IPS DF 19.7 (cell line): ENCODE measurements at places on chromosomes 12 and 14.

DNA sequence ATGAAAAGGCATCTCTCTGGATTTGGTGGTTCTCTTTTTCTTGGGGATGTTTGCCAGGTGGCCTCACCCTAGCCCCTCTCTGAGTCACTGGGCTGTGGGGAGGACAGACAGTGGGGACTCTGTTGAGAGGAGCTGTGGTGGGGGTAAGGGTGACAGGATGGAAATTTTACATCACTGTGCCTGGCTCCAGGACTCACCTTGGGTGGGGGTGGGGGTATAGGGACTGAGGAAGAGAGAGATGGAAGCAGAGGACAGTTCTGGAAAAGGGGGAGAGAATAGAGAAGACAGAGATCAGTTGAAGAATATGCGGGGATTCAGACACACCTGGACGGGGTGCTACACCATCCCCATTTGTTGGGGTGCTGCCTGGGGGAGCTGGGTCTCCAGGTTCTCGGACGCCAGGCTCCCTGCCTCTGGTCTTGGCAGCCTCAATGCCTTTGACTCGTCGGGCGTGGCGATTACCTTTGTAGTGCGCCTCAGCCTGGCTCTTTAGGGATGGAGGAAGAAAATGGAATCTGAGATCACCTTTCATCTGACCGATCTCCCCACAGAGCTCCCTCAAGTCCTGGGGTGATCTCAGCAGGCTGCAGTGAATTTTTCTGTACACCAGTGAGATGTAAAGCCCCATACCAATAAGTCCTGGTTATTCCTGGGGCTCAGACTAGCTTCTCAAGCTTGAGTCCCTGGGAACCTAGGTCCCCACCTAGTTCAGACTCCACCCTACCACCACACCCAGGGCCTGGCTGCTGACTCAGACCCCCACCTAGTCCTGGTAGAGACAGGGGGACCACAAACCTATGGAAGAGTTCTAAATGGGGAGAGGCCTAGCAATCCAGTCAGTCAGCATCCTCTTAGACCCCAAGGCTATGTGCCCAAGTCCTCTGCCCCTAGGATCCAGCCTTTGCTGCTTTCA lies 9.6 kb upstream of the GPR84 start:
- no peak for DNase-seq

GRCh38 chr14:89227496-89227836 lies 189.6 kb downstream of the FOXN3 start:
- no peak for DNase-seq

GRCh38 chr14:76643887-76644286 lies 117.4 kb upstream of the VASH1 start:
- no peak for DNase-seq

- no peak for DNase-seq
Measured at GRCh38 chr12:69816082-69816481, 8.9 kb upstream of the MYRFL start.

- no peak for DNase-seq
Measured at GRCh38 chr14:78278464-78279250, 108.5 kb downstream of the NRXN3 start.

DNA sequence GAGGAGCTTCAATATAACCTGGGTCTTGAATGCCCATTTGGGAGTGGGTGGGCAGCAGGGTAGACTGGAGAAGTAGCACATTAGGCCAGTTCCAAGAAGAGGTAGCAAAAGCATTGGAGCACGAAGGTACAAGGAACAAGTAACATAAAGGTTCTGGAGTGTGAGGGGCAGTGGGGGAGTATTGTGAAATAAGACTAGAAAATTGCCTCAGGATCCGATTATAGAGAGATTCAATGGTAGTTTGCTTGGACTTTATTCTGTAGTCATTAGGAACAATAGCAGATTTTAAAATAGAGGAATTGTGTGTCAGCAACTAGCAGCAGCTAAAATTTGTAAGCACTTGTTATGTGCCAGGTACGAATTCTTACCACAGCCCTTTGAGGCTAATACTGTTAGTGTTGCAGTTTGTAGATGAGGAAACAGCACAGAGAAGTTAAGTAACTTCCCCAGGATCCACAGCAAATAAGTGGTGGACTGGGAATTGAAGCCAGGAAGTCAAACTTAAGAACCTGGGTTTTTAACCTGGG lies 61.8 kb downstream of the PPFIBP1 start:
- no peak for DNase-seq

DNA sequence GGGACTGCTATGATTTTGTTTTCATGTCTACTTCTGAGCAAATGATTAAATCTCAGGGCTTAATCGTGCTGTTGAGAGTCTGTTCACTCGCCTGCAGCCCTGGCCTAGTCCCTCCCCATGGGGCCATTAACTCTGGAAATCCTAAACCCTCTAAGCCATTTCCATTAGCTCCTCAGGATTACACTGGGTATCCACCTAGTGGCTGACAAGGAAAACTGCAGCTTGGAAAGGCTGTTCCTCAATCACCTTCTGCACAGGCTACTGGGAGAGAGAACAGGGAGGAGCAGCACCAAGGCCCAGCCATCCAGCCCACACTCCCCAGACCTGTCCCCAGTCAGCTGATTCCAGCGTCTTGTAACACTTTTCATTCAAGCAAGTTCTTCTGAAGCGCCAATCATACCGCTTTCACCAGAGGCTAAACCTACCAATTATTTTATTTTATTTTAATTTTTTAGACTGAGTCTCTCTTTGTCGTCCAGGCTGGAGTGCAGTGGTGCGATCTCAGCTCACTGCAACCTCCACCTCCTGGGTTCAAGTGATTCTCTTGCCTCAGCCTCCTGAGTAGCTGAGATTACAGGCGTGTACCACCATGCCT lies 48.7 kb downstream of the NEUROD4 start:
- DNase-seq = peak; percentile 73

GRCh38 chr14:65042296-65042695 lies 55.6 kb downstream of the FNTB start:
- no peak for DNase-seq

DNA sequence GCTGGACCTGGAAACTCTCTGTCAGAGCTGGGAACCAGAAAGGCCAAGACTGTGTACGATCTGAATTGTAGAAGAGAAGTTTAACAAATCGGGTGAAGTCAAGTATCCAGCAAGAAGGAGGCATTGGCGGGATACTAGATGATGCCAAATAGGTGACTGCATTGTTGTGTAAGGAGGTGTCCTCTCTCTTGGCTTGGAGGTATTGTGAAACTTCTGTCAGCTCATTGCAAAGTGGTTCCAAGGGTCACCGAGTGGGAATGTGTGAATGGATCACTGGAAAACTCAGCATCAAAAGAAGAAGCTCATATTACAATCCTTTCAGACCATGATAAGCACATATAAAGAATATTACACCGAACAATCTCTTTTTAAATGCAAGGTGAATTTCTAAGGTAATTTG lies 11.7 kb downstream of the NAV3 start:
- no peak for DNase-seq

GRCh38 chr14:103801459-103801858 lies 45.9 kb downstream of the PPP1R13B start:
- no peak for DNase-seq

- no peak for DNase-seq
Measured at GRCh38 chr12:91565246-91565645, 382.6 kb upstream of the DCN start.

DNA sequence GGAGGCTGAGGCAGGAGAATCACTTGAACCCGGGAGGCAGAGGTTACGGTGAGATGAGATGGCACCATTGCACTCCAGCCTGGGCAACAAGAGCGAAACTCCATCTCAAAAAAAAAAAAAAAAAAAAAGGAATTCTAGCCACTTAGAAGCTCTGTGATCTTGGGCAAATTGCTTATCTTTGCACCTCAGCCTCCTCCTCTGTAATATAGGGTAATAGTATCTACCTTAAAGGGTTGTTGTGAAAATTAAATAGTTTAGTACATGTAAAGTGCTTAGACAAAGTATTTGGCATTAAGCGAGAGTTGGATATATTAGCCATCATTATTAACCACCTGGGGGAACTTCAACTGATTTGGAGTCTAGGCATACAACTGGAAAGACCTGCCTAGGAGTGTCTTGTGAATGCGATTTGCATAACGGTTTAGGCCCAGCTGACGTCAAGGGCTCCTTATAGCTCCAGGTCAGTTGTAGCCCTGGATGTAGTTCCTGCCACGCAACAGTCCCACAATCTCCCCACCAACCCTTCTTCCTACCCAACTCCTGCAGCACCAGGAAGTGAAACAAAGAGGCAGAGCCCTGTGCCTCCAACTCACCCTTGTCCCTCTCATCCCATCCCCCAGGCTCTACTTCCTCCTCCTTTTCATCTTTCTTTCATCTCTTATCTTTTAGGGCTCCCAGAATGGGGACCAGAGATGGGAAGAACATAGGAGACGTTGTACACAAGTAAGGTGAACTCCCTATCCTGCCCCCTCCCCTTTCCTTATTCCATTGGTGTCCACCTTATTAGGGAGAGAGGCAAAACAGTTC lies 2.1 kb upstream of the IL23A start:
- no peak for DNase-seq

GRCh38 chr12:123727878-123728277 lies 15.7 kb downstream of the ATP6V0A2 start:
- DNase-seq = no peak

GRCh38 chr12:89167986-89168385 lies 184.3 kb downstream of the DUSP6 start:
- no peak for DNase-seq

DNA sequence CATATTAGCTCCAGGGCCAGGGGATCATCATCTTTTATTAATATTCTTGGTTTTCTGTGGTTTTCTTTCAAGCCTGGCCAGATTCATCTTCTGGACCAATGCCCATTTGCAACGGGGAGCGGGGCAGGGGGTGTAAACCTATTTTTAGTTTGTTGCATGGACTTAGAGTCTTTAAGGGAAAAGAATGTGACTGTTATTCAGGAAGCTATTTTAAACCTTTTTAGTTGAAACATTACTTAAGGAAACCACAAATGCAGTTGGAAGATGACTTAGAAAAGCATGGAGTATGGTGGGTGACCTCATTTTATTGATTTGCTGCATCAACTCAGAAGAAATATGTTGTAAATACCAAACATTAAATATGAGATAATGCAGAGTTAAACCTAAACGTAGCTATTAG lies 368.4 kb upstream of the E2F7 start:
- DNase-seq = no peak

GRCh38 chr12:94618995-94619695 lies 31.2 kb downstream of the TMCC3 start:
- no peak for DNase-seq

DNA sequence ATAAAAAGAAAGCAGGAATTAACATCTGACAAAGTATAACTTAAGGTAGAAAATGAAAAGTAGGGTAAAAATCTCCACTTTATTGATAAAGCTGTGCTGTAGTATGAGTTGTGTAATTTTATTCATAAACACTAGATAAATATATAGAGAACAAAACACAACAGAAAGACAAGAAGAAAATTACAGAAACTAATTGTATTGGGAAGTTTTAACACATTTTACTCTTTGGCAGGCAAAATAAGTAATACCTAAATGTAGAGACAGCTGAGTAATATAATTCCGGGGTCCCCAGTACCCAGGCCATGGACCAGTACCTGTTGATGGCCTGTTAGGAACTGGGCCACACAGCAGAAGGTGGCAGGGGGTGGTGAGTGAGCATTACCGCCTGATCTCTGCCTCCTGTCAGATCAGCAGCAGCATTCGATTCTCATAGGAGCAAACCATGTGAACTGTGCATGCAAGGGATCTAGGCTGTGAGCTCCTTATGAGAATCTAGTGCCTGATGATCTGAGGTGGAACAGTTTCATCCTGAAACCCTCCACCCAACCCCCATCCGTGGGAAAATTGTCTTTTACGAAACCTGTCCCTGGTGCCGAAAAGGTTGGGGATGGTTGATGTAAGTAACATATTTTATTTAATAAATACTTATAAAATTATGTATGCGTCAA lies 84.4 kb upstream of the ETV6 start:
- no peak for DNase-seq

DNA sequence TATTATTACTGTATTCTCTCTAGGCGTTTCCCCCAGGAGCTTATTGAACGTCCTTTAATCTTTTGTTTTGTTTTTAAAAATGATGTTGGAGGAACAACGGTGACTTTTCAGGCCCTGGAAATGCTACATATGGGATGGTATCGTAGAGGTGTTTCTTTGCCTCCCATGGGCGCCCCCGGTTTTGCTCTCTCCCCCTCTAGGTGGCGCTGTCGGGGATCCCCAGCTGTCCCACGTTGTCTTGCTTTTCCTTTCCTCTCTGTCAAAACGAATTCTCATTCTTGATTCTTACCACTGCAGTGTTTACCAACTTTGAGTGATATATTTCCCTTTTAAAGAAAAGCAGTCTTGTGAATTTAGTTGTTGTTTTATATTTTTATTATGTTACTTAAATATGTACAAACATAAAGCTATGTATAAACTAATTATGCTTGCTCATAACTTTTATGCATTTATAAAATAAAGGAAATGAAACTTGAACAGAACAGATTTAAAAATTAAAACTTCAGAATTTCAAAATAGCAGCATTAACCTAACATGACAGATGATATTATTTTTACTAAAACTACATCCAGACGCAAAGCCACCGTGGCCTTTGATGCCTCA lies 171.9 kb downstream of the RGS6 start:
- DNase-seq = no peak

DNA sequence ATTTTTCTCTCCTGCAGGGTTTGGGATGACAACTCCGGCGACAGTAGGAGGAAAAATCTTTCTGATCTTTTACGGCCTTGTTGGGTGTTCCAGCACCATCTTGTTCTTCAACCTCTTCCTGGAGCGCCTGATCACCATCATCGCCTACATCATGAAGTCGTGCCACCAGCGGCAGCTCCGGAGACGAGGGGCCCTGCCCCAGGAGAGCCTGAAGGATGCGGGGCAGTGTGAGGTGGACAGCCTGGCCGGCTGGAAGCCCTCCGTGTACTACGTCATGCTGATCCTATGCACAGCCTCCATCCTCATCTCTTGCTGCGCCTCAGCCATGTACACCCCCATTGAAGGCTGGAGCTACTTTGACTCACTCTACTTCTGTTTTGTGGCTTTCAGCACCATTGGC lies 72.3 kb upstream of the PSMC1 start:
- no peak for DNase-seq

- no peak for DNase-seq
Measured at GRCh38 chr12:129877411-129877810, 26.4 kb downstream of the TMEM132D start.

DNA sequence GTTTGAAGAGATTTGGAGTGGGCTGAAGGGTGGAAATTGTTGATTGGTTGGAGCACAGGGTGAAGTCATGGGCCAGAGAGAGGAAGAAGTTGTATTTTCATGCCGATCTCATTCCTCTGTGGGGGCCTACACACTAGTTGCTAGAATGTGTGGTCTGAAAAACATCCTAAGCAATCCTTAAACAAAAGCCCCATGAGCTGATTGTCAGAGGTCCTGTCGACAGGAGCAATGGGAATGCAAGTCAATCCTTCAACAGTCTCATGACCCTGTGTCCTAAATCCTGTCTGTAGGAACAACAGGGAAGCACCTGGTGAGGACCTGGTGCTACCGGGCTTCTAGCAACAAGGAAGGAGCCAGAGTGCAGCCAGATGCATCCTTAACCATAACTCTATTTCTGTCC lies 324.0 kb upstream of the TMEM132C start:
- no peak for DNase-seq

DNA sequence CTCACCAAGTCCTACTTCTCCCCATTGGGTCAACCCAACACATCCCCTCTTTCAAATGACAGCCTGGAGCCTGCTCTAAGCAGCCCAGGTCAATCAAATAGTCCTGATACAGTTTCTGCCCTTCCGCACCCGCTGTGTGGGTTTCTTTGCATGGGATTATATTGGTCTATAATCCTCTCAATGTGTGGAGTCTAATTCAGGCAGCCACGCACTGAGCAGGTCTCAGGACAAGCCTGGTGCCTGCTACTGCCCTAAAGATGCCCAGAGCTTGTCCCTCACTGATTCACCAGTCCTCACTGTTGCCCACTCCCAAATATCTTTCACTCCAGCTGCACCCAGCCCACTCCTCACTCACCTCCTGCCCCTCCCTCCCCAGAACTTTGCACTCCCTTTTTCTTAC lies 16.4 kb downstream of the ACTN1 start:
- no peak for DNase-seq
